Effector memory CD4-positive, alpha-beta T cell (primary cell): ENCODE measurements at places on chromosomes 6 and 20.
A peak's percentile ranks its signal among the peaks of the same experiment; 100 is the strongest.

DNA sequence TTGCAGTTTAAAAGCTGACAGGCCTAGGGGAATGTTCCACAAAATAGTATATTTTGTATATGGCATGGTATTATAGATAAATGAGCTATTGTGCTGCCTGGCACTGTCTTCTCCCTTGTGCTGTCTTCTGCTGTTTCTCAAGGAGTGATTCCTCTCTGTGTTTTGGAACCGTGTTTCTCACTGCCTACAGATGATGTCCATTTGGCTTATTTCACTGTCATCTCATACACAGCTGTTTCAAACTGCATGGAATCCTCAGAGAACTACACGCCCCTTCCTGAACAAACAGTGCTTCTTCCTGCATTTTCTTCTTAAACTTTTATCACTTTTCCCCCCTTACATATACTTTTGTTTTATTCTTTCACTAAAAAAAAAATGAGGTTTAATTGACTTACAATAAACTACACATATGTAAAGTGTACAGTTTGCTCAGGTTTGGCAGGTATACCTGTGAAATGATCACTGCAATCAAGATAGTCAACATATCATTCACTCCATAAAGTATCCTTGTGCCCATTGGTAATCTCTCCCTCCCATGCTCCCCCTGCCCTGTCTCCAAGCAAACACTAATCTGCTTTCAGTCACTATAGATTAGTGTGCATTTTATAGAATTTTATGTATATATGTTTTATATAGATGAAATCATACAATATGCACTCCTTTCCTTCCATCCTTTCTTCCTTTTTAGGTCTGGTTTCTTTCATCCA lies 43.0 kb downstream of the CBFA2T2 start:
- DNase-seq, result no peak

GRCh38 chr20:25136643-25137559 lies 55.0 kb upstream of the VSX1 start:
- no peak for DNase-seq

DNA sequence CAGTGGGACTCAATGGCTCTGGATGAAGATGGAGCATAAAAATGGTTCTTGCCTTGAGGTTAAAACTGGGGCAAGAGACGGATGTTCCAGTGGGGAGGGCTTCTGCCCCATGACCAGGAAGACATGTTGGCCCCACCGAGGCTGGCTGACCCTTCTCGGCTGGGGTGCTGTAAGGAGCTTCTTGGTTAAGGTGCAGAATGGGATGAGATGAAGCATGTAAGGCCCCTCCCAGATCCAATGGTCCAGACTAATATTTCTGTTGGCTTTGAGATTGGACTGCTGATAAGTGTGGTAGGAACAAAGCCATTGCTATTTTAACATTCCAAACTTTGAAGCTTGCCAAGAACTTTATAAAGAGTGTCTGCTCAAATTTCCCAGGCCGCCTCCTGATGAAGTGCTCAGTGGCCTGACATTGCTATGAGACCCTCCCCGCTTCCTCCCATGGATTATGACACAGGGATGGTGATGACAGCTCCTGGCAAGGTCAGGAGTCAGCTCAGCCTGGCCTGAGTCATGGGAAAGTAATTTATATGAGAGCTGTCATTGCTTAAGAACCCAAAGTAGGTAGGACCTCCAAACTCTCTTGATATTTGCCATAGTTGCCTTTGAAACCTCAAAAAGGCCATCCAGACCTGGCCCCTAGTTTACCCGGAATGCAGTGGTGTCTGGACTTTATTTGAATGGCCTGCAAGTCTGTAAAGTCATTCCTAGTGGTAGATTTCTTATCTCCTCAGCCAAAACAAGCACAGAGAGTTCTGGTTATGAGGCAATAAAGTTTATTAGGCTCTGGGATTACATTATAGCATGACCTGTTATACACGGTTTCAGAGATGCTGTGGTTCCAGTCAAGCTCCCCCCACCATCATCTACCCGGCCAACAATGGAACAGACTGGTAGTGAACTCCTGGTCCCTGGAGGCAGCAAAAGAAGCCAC lies 55.2 kb downstream of the TGM2 start:
- no peak for DNase-seq

GRCh38 chr6:21855811-21856455 lies 262.4 kb downstream of the SOX4 start:
- no peak for DNase-seq

- DNase-seq, result no peak
These were observed 265.9 kb downstream of the DLL1 start for GRCh38 chr6:170024940-170025339.

DNA sequence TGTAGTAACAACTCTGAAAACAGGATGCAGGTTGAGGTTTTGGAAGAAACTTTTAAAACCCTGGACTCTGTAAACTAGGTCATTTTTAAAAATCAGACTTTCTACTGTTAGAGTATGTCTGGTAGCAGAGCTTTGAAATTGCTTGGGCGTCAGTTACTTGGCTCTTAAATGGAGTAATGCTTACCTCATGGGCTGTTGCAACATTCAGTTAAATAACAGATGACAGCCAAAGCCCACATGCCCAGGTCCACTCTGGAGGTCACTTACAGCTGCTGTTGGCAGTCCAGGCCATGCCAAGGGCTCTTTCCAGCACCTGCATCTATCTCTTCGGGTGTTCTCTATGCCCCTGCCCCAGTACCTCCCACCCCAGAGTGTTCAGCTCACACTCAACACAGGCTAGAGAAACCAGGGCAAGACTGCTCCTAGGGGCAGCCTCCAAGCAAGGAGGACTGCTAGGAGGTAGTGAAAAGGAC lies 96.4 kb downstream of the BANF2 start:
- no peak for DNase-seq

DNA sequence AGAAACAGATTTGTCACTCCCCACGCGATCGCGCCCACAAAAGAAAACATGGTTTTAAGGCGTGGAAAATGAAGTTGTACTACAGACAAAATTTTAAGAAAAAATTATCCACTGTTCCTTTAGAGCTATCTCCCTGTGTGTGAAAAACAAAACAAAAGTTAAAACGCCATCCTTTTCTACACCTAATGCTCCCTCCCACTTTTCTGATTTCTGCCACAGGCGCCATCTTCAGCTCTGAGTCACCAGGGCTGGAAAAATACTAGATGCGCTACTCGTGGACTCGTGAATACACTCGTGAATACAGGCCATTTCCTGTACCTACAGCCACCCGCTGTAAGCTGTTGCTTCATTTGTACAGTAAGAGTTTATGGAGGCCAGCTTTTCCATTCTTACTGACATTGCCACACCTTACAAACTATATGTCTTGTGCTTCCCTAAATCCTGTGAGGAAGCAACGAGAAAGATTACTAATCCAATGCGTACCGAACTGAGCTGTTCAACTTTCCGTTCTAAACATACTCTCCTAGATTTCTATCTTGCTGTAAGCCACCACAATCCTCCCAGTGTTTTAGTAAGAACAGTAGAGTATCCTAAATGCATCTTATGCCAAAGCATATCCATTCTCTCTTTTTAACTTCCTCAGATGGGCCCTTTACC lies 773 bp upstream of the AHI1 start:
- DNase-seq, result peak; percentile 50

DNA sequence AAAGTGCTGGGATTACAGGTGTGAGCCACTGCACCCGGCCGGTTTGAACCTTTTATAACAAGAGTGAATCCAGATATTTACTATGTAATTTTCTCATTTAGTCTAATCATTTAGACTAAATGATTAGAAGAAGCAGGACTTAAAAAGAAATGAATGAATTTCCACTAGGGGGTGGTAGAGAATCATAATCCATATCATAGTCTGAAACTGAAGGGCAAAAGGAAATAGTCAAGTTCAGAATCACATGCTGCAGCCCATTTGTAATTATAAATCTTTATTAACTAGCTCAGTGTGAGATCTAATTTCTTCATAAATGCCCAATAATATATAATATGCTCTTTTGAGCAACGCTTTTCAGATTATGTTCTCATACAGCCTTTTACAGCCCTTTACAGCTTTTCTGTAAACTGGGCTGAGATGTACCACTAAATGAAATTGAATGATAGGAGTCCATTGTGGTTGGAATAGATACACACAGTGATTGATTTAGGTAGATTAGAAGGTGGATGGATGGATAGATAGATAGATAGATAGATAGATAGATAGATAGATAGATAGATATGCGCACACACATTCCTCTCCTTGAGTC lies 31.8 kb downstream of the PSMB9 start:
- DNase-seq, result no peak
